ENCODE measurements at places on chromosomes 1 and 21.

GRCh38 chr1:25548601-25549000 lies 5.2 kb downstream of the LDLRAP1 start:
- no peak for DNase-seq

GRCh38 chr1:39305555-39305954 lies 101.1 kb downstream of the MACF1 start:
- DNase-seq: no peak

DNA sequence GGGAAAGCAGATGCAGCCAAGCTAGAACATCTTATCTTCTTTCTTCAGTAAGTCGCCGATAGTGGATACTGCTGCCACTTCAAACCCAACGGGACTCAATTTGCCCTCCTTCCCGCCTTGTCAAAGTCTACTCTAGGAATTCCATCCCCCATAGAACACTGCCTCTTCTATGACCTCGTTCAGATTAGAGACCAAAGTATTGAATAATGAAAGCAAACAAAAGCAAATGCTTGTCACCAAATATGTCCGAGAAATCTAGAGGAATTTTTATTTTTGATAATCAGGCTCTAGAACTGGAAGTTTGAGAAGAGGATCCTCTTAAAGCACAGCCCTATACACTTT lies 853 bp upstream of the RRAGC start:
- no peak for DNase-seq

DNA sequence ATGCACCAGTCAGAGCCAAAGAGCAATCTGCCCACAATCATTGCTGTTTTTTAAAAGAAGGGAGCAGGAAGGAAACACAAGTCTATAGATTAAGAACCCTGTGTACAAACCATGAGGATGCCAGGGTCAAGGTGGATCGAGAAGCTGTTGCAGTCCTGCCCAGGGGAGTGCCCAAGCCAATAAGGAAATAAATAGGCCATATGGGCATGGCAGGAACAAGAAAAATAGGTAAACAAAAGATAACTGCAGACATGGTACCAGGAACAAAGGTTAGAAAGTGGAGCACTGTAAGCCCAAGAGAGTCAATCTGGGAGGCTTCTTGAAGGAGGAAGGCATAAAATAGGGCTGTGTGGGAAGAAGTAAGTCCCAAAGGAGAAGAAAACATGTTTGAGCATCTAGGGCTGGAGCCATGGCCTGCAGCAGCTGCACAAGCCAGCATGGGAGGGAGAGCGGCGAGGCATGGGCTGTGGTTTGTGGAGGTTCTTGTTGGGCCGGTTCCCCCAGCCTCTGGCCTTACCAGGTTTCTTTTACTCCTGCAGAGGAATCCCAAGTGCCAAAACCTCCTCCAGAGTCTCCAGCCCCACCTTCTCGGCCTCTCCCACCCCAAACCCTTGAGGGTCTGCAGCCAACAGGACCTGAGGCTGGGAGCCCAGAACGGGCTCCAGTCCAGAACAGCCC lies 13.6 kb downstream of the INAVA start:
- DNase-seq: no peak

DNA sequence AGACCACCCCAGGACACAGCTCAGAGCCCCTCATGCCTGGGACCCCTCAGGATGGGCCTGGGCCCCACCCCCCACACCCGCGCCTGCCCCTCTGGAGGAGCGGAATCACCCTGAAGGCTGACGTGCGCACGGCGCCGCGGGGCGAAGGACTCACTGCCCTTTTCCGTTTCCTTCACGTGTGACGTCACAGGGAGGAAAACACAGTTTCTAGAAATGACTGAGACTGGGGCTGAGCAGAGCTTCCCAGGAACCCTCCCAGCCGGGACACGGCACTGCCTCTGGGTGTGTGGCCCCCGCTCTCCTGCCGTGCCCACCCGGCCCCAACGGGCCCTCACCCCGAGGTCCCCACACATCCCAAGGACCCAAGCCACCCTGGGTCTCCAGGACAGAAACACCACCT lies 5.4 kb upstream of the TNFRSF4 start:
- no peak for DNase-seq

DNA sequence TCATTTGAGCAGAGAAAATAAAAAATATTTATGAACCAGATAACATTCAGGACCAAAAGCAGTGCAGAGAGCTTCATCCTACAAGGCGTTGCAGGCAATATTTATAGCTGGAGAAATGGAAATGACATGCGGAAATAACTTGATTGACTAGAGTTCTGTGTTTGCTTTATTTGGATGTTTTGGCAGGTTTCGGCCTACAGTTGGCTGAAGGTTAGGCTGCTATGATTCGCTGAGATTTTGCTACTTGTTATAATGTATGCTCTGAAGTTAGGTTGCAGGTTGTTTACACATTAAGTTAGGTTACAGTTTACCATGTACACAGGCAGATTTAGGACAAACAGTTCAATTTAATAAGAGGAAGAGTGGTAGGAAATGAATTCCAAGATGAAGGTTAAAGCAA lies 632 bp upstream of the OR13G1 start:
- no peak for DNase-seq

GRCh38 chr1:209398313-209398991 lies 185.1 kb upstream of the CAMK1G start:
- DNase-seq: no peak

DNA sequence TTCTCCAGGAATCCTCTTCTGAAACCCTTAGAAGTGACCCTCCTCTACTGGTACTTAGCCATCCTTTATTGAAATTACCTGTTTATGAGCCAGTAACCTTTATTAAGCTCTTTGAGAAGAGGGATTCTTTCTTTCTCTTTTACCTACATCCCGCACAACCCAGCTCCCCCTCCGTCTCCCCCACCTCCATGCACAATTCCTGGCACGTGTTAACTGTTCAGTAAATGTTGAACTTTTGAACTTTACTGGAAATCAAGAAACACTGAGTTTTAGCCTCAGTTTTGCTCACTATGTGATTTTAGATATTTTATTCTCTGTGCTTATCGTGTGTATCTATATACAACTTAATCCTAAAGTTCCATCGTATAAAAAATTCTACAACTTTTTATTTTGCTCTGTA lies 1.8 kb downstream of the TMED5 start:
- no peak for DNase-seq

- no peak for DNase-seq
These were observed 1271.0 kb downstream of the BRINP3 start for GRCh38 chr1:189206617-189207016.

DNA sequence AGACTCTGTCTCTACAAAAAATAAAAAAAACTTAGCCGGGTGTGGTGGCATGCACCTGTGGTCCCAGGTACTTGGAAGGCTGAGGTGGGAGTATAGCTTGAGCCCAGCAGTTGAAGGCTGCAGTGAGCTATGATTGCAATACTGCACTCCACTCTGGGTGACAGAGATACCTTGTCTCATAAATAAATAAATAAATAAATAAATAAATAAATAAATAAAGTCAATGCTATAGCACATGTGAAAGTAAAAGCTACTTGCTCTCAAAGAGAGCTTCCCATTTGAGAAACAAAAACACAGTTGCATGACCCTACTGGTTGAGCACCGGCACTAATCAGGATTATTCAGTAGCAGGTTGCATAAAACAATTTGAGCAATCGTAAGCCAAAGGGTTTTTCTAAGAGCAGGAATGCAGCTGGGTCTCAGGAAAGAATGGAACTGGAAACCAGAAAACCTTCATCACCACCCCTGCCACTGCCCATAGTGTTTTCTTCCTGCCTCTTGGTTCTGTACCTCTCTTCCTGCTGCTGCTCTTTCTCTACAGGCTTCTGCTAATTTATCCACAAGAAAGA lies 29.3 kb upstream of the DNAH14 start:
- no peak for DNase-seq

GRCh38 chr1:192786576-192786975 lies 22.3 kb upstream of the RGS2 start:
- DNase-seq: no peak

DNA sequence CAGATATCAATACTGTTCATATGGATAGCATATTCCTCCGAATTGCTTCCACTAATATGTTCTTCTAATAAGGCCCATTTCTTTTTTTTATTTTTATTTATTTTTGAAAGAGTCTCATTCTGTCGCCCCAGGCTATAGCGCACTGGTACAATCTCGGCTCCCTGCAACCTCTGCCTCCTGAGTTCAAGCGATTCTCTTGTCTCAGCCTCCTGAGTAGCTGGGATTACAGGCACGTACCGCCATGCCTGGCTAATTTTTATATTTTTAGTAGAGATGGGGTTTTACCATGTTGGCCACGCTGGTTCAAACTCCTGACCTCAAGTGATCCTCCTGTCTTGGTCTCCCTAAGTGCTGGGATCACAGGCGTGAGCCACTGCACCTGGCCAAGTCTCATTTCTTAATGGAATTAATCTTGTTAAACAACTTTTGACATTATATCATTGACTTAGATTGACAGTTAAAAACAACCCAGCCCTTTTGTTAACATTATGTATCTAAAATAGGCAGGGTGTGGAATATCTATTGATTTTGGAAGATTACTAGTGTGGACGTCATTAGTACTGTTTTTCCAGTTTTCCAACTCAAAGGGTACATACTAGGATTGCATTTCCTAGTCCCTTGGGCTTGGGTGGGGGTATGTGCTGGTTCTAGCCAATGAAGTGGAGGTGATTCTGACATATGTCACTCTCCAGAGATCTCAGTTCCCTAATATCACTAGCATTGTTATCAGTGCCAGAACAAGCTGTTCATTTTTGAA lies 281.4 kb downstream of the GRIK1 start:
- no peak for DNase-seq

GRCh38 chr1:170670802-170671628 lies 7.1 kb downstream of the PRRX1 start:
- no peak for DNase-seq

DNA sequence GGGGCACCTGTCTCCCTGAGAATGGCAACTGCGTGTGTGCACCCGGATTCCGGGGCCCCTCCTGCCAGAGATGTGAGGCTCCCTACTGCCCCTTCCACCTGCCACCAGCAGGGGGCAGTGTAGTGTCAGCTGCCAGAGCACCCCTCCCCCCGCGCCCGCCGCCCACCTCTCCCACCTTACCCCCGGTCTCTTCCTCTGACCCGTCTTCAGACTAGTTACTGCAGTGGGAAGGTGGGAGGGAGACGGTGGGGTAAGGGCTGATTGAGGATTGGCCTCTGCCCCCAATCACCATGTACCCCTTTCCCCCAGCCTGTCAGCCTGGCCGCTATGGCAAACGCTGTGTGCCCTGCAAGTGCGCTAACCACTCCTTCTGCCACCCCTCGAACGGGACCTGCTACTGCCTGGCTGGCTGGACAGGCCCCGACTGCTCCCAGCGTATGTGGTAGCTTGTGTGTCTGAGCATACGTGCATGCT lies 10.1 kb upstream of the LRRC71 start:
- peak; percentile 71 for DNase-seq

DNA sequence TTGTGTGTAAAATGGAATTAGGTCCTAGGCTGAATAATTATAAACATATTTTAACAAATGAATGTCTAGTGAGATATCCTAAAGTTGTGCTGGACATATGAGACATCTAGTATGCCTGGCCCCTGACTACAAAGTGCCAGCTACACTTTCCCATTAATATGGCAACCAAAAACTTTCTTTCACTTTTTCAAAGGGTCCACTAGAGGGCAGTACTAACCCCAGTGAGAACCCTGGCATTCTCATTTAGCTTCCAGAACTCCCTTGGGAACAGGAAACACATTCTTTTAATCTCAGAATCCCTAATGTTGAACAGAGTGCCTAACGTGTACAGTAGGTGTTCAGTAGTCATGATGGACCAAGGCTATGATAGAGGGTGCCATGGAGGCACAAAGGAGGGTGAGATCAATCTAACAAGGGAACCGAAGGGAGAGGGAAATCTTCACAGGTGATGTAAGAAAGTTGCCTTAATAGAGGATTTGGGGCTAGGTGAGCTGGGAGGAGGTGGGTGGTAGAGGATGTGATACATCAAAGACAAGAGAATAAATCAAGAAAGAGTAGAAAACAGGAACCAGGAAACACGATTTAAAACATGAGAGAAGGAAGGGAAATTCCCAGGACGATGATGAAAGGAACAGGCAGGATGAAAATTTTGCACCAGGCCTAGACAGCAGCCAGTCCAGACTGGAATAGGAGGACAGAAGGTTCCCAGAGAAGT lies 41.6 kb downstream of the NSL1 start:
- DNase-seq: no peak

GRCh38 chr1:204959374-204959773 lies 83.6 kb upstream of the CNTN2 start:
- DNase-seq: no peak

DNA sequence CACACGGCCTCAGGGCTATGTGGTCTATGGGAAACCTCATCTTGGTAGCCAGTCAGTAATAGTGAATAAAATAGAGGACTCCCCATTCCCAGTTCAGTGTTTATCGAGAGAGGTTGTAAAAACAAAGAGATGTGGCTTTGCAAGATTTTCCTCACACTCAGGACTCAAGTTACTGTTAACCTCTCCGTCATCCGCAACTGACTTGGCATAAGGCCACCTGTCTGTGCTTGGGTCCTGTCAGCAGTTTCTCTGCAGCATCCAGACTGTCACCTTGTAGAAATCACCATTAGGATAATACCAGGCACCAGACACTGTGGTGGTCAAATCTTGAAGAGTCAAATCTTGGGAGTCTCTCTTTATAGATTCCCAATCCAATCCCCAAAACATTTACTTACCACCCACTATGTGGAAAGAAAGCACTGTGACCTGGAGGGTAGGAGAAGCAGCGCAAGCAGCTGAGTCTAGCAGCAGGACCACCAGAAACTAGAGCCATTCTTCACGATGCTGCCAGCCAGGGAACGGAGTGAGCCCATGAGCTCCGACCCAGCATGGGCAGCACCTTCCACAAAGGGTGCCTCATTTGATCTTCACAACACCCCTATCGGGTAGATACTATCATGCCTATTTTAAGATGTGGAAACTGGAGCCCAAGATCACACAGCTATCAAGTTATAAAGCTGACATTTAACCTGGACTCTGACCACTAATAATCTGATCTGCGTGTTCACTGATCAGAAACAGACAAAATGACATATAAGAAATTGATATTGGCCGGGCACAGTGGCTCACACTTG lies 5.6 kb upstream of the GPR25 start:
- no peak for DNase-seq

DNA sequence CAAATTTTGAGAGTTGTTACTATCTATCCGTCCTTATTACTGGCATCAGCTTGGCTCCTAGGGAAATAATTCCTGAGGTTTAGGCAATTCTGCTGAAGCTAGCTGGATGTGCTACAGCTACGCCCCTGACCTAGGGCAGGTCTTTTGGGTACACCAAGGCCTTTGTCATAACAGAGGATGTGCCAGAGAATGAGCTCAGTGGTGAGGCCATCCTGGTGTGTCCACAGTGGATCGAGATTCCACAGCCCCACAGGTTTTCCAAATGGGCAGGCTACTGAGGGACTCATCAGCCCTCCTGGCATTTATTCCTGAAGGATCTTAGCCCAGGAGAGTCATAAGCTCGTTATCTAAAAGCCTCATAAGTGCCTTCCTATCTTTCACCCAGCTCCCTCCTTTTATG lies 475.2 kb upstream of the USP24 start:
- DNase-seq: no peak

- DNase-seq: no peak
These were observed 779 bp upstream of the SVBP start for GRCh38 chr1:42817976-42818375.

- peak; percentile 37 for DNase-seq
These were observed 21.0 kb downstream of the SLC37A1 start for GRCh38 chr21:42534421-42535378.

Measured in GM12892 (cell line).